ENCODE measurements at places on chromosomes 6 and 20.

GRCh38 chr6:93684339-93684738 lies 265.0 kb upstream of the EPHA7 start:
- DNase-seq, result no peak

- DNase-seq, result no peak
Measured at GRCh38 chr6:50586331-50586675, 127.0 kb upstream of the TFAP2D start.

- no peak for DNase-seq
Measured at GRCh38 chr20:10774357-10774943, 100.7 kb upstream of the JAG1 start.

DNA sequence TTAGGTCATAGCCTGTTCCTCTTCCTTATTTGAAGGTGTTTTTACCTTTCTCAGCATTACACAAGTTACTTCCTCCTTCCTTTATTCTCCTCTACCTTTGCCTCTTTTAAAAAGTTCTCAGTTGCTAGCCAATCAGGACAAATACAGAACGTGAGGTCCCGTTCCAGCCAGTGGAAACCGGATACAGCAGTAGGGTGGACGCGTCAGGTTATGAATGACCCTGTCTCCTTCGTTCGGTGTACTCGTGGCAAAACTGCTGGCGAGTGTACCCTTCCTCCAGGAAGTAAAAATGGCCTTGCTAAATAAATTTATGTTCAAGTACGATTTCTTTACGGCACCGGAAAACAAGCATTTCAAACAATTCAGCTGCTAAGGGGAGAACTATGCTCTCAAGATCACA lies 77.0 kb upstream of the MLN start:
- DNase-seq, result no peak

- no peak for DNase-seq
Measured at GRCh38 chr20:56273491-56273890, 25.0 kb downstream of the MC3R start.

DNA sequence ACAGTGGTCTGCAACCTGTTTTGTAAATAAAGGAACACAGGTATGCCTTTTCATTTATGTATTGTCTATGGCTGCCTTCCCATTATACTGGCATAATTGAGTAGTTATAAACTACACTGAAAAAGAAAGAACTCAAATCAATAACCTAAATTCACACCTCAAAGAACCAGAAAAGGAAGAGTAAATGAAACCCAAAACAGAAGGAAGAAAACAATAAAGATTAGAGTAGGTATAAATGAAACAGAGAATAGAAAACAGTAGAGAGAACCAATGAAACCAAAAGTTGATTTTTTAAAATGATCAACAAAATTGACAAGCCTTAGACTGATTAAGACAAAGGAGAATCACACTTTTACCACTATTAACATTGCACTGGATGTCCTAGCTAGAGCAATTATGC lies 34.7 kb downstream of the FAM184A start:
- DNase-seq, result no peak

DNA sequence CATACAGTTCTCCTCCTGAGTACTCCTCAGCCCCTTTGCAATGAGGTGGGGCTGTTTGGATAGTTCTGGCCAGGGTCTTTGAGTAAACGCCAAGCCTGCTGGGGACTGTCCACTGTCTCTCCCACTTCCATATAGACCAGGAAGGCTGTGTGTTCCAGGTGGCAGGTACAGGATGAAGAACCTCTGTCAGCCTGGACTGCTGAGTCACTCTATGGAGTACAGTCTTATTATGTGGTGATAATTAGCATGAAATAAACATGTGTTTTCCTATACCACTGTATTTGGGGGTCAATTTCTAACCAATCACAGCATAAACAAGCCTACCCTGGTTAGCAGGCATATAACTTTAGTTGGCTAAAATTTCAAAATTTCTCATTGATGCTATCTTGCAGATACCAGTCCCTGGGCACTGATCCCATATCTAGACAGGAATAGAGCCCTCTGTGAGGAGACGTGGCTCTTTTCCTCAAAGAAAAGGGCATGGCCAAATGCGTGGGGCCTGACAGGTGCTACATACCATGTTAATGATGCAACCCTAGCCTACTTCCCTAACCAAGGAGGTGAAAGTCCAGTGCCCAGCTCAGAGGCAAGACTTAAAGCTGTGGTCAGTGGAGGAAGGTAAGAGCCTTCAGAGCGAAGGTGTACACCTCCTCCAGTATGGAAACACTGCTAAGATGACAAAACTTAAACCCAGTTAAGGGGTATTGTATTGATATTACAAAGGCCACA lies 4.5 kb upstream of the ALDH8A1 start:
- no peak for DNase-seq

DNA sequence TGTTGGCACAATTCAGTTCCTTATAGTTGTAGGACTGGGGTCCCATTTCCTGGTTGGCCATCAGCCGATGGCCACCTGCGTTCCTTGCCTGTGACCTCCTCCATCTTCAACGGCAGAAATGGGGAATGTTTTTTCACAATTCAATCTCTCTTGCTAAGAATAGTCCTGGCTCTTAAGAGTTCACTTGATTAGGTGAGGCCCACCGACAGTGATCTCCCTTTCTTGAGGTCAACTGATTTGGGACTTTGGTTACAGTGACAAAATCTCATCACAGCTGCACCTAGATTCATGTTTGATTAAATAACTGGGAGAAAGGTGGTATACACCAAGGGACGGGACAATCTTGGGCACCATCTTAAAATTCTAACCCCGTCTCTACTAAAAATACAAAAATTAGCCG lies 139.1 kb upstream of the DTNBP1 start:
- no peak for DNase-seq

DNA sequence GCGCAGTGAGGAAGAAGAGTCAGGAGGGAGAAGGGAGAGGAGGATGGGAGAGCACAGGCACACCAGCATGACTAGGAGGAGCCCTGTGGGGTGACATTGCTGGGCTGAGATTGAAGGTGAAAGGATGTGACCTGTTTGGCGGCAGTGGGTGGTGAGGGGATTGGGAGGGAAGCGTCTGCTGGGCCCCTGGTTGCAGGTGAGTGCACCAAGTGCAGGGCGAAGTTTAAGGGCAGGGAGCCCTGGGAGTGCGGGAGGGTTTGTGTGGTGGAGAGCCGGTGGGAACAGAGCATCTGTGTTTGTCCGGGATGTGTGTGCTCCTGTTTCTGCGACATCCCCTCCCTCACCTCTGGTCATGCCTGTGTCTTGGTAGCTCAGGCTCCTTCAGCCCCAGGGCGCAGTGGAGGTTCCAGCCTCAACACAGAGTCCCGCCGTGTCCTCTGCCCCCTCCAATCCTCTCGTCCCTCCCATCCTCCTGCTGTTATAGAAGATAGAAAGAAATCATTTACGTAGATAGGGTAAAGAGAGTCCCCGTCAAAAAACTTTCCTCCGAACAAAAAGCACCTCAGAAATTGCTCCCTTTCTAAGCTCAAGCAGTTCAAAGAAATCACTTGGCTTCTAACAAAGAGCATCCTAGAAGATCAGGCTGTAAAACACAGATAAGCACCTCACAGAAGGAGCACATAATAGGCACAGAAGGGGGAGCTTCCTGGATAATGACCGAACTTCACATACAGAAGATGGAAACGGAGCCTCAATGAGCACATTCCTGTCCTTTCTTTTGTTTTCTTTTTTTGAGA lies 25.0 kb downstream of the ULBP1 start:
- no peak for DNase-seq

- DNase-seq, result no peak
Measured at GRCh38 chr6:3731700-3732099, 19.8 kb downstream of the PXDC1 start.

DNA sequence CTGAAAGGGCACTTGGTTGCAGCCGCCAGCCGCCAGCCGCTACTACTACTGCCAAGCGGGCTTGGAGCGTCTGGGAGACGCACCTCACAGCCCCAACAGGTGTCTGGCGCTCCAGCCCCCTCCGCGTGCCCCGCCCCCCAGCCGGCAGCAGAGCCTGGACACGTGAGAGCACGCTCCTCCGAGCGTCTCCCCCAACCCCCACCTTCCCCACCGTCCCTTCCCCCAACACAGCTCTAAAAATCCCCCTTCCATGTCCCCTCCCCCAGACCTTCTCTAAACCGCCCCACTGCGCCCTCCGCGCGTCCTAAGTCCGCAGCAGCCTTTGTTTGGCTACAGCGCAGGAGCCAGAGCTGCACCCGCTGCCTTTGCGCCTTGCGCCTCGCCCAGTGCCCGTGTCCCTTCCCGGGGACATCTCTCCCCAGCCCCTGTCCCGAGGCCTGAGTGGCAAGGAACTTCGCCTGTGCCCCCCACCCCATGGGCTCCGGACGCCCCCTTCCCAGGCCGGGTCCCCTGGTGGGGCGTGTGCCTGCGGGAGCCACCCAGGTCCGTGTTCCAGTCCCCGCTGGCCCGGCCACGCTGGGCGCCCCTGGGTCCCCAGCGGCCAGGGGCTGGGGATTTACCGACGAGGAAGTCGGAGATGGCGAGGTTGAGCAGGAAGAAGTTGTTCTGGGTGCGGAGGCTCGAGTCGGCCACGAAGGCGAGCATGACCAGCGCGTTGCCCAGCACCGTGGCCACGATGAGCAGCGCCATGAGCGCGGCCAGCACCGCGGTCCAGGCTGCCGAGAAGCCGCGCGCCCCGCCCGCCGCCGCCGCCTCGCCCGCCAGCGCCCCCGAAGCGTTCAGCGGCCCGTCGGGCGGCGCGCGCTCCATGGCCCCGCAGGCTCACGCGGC lies 732 bp downstream of the HRH3 start:
- DNase-seq, result peak; percentile 41

All from GM20000 (cell line).